ENCODE measurements at places on chromosomes 5 and 9.

GRCh38 chr5:177100714-177101121 lies 14.0 kb downstream of the FGFR4 start:
- DNase-seq: no peak

DNA sequence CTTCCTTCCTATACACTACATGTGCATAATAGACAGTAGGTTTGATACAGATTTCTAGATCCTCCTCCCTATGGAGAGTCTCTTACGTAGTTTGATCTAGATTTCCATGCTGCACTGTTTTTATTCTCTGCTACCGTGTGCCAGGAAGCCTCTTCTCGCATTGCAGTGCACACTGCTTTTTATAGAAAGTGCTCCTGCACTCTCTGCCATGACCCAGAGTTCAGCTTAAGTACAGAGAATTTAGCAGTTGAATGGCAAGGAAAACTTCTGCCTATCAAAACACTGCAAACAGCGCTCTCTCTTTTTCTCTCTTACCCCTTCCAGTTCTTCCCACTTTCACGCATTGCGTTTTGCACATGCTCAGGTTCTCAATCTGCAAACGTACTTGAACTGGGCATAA lies 187.4 kb downstream of the ARHGAP26 start:
- DNase-seq: no peak

GRCh38 chr5:6850106-6850432 lies 136.8 kb downstream of the TENT4A start:
- DNase-seq: no peak

DNA sequence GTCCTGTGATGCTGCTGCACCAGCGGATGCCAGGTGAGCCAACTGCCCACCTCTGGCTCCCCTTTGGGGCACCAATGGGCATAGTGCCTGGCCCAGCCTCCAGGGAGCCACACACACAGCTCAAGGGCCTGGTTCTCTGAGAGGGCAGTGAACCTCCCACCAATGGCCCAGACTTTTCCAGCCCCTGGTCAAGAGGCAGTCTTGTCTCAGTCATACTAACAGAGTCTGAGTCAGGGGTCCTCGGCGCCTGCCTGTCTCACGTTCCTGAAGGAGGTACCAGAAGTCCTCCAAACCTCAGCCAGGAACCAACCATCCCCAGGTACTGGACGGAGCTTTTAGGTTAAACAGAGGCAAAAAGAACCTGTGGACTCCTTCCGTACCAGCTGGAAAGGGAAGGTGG lies 121.1 kb downstream of the C5orf15 start:
- DNase-seq: no peak

DNA sequence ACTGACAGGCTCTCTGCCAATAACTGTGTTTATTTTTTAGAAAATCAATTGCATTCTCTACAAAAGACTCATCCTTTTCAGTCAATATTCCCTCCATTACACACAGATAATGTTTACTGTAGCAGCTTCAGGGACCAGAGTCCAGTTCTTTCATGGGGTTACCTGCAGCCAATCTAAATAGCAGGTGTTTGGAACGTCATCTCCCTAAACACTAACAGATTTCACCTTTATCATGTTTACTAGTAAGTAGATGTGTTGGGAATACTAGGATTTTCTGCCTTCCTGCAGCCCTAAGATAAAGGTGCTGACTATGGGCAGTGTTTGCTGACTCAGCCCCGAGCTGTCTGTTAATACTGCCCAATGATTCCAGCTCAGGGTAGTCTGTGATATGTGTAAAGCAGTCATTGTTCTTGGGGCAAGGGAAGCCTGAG lies 447.0 kb downstream of the KIF4B start:
- DNase-seq: no peak

DNA sequence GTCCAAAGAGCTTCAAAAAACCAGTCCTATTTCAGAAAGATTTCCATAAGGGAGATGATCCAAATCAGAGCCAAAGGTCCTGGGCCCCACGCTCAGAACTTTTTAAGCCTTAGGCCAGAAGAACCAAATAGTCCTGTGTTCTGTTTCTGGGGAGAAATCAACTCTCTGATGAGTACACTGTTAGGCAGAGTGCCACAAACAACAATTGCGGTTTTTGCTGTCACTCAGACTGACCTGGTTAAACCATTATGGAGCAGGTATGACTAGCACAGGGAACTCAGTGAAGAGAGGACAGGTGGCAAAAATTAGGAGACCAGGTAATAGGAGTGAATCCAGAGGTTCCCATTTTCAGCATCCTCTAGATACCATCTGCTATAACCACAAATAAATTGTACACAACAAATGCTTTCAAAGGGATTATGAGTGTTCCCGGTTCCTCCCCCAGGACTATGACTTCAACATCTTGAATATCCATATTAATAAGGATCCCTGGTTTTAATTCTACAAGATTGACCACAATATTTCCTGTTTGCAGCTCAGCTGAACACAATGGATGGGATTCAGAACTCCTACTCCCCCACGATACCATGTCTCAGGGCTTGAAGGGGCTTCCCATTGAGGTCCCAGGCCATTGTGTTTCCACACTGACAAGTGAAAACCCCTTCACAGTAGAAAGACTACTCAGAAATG lies 52.1 kb upstream of the FREM1 start:
- no peak for DNase-seq

DNA sequence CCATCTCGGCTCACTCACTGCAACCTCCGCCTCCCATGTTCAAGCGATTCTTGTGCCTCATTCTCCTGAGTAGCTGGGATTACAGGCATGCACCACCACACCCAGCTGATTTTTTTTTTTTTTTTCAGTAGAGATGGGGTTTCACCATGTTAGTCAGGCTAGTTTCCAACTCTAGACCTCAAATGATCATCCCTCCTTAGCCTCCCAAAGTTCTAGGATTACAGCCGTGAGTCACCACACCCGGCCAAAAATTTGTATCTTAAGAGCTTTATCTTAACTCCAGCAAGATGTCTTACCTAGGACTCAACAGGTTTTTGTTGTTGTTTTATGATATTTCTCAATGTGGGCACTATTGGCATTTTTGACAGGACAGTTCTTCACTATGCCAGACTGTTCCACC lies 27.9 kb downstream of the LYRM7 start:
- no peak for DNase-seq

DNA sequence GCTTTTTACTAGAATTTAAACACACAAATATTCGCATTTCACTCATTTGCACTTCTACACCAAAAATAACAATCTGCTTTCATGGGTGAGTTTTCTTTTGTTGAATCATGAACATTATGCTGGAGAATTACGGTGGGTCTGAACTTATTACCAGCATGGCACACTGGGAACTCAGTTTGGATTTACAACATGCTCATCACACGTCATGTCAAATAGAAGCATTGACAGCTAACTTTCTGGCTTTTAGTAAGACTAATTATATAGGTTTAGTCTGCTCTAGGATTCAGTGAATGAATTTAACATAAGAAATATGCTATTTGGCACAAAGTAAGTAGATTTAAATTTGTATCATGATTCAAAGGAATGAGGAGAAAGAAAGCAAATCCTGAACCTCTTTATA lies 290.4 kb downstream of the TMEM167A start:
- no peak for DNase-seq

DNA sequence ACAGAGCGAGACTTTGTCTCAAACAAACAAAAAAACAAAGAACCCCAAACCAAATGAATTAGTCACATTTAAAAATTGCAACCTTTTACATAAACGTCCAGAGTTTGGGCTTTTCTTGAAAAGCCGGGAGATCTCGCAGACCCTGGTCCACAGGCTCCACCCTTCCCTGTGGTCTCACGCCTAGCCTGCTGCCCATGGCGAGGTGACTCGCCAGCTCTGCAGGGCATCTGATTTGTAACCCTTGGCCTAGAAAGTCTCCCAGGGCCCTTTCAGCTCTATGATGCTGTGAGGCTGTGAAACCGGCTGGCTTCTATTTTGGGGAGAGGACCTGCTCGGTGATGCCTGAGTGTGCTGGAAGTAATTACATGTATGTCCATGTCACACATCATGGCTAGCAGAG lies 44.7 kb upstream of the PHYKPL start:
- DNase-seq: no peak

DNA sequence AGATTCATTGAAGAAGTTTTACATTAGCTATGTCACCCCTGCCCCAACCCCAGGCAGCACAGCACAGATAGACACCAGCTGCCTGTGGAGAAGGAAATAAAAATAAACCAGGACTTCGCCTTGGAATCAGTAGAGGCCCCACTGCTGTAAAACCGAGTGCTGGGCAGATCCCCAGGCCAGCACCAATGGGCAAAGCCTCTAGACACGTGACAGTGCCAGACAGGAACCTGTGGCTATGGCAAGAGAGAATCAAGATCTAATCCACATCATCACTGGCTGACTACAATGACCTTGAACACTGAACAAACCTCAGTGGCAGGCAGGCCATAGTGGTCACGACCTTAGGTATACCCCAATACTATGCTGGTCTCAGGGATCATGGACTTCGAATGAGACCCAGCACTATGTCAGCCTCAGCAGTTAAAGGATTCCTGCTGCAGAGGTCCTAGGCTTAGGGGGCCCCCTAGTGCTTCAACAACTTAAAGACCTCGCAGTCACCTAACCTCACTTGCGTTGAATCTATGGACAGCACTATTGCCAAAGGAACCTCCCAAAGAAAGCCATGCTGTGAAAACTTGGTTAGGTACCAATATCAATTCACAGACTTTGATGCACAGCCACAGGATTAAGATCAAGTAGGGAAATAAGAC lies 2118.6 kb upstream of the C9orf72 start:
- no peak for DNase-seq

DNA sequence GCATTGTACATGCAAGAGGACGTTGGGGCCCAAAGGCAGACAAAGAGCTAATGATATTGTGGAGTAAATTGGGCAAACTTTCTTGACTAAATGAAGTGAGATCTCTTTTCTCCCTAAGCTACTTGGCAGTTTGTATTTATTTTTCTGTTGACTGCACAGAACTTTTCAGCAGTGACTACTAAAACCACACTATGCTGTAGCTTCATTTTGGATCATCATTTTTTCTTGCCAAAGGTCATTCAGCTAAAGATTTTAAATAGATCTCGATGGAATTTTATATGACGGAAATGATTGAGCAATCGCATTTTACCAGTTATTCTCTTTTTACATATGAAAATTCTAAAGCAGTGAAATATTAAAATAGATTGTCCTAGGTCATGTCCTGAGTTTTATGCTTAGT lies 286.1 kb upstream of the ACTBL2 start:
- no peak for DNase-seq

GRCh38 chr9:101462558-101462957 lies 27.0 kb upstream of the ALDOB start:
- no peak for DNase-seq

- no peak for DNase-seq
Observed at GRCh38 chr9:14014744-14015143, 299.2 kb downstream of the NFIB start.

DNA sequence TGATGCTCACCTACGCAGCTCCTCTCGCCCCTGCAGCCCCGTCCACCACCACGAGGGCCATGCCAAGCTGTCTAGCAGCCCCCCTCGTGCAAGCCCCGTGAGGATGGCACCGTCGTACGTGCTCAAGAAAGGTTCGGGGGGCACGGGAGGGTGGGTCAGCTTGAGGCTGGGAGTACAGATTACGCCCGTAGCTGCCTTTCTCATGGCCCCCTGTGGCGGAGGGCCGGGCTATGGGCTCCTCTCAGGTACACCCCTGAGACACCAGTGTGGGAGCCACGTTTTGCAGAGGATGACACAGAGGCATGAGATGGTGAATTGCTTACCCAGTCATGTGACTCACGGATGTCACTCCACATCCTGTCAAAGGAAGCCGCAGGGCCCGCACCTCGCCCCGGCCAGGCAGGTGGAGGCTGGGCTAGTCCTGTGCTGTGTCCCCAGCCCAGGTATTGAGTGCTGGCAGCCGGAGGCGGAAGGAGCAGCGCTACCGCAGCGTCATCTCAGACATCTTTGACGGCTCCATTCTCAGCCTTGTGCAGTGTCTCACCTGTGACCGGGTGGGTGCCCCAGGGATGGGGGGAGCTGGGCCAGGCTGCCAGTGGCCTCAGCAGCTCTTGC lies 33.7 kb downstream of the USP20 start:
- peak; percentile 72 for DNase-seq

DNA sequence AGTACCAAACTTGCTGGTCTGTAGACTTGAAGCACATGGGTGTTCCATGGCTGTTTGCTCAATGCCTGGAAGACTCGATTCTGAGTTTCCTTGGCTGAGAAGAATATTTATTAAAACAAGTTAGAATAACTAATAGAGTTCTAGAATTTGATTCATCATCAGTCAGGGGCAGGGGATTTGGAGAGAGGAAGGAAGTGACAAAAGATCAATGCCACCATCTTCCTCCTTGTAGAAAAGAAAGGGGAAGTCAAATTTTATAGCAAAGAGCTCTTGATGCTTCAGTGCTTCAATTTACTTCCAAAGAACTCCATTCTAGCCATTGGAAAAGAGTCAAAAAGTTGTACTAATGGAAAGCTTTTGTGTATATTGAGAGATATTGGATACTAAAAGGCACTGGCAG lies 236.3 kb downstream of the MCTP1 start:
- DNase-seq: no peak

- peak; percentile 29 for DNase-seq
Observed at GRCh38 chr5:102681403-102681983, 73.6 kb upstream of the PAM start.

- DNase-seq: no peak
Observed at GRCh38 chr9:72636621-72637020, 115.2 kb downstream of the TMC1 start.

GRCh38 chr5:2557435-2557834 lies 194.0 kb downstream of the IRX2 start:
- no peak for DNase-seq

DNA sequence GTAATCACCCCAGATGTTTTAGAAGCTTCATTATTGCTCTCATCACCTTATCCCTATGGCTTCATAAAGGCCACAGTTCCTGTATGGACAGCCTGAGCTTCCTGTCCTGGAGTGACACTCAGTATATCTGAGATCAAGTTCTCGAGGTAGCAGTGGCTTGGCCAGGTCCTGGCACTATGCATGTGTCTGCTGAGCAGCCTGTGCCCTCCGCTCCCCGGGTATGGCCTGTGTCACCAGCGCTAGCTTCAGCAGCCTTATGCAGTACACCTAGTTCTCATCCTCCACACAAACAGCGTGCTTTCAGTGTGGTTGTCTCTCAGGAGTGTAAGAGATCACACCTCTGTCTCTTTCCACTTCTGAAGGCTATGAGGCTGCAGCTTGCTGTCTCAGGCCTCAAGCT lies 514.7 kb downstream of the DIRAS2 start:
- no peak for DNase-seq

DNA sequence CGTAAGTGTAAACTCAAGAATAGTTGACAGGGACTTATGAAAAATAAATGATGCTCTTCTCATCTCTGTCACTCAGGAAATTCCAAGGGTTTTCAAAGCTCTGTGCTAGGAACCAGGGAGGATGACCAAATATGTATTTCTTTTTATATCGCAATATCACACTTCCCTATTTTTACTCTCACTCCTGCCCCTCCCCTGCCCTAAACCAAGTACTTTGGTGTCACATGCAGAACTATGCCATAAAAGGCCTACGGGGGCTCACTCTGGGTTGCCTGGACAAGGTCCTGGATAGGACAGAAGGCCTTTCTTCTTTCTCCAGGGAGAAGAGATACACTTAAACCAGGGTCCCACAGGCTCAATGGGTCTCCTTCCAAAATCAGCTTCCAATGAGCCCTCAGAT lies 8.3 kb upstream of the RETREG1 start:
- no peak for DNase-seq
